ENCODE measurements at places on chromosomes 6 and 20.

- no peak for DNase-seq
Measured at GRCh38 chr6:105804424-105804823, 281.7 kb upstream of the PRDM1 start.

DNA sequence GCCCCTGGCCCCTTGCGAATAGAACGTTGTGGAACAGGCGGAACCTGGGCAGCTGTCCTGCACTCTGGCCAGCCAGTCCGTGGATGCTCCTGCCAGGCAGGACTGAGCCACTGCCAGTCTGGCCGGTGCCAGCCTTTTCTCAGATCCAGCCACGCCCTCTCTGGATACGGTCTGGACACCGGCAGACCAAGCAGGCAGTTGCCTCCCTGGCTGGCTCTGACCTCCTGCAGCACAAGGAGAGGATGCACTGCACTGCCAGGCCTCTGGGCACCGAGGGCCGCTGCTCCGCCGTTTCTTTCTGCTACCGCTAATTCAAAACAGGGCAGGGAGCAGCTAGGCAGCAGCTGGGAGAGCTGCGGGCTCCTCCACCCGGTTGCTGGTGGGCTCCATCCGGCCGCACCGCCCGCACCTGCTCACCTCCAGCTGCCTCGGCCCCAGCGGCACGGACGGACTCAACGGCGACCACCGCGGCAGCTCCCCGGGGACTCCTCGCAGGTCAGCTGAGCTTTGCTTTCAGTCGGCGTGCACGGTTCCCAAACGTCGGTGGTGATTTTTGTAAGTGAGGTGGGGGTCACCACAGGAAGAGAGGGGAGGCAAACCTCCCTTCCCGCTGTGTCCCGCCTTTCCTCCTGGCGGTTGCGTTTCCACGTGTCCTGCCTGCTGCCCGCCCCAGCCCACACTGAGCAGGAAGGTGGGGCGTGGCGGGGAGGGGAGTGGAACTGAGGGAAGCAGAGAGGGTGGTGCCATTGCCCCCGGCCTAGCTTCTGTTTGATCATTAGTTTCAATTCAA lies 30.3 kb upstream of the AFDN start:
- no peak for DNase-seq

GRCh38 chr6:149318581-149319286 lies 1.2 kb downstream of the TAB2 start:
- no peak for DNase-seq

GRCh38 chr6:165697171-165697570 lies 34.1 kb upstream of the PDE10A start:
- no peak for DNase-seq

- DNase-seq, result no peak
Measured at GRCh38 chr20:53381568-53382262, 211.9 kb downstream of the ZNF217 start.

Data from GM04504 (cell line).